ENCODE measurements at places on chromosomes 12 and 14.

GRCh38 chr14:69573205-69573830 lies 1.4 kb downstream of the CCDC177 start:
- no peak for DNase-seq

DNA sequence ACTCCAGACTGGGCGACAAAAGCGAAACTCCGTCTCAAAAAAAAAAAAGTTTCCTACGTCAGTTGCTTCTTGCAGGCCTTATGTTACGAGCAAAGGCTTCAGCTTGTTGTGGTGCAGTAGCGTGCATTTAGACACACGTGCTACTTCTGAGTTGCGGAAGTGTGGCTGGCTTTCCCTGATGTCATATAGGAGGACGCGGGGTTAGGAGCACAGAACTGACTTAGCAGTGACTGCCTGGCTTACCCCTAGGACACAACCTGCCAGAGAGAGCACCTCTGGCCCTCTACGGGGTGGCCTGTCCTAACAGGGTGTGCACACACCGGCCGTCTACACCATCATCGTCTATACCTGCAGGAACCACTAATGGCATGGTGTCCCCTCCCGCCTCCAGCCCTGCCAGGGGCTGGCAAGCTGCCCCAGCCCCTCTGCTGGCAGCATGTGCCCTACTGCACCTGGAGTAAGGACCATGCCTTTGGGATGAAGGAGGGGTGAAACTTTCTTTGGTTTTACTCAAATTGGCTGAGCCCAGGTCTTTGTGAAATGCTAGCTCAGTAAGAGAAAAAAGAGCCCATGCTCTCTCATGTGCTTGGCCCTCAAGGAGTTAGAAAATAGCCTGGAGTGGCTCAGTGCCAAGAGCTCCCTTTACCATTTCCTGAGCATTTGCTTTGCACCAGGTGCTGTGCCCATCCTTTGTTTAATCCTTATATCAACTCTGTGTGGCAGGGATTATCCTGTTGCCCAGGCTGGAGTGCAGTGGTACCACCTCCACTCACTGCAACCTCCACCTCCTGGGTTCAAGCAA lies 1.7 kb upstream of the GPR68 start:
- DNase-seq, result no peak

- no peak for DNase-seq
These were observed 316.0 kb downstream of the RAD51B start for GRCh38 chr14:68135566-68135965.

DNA sequence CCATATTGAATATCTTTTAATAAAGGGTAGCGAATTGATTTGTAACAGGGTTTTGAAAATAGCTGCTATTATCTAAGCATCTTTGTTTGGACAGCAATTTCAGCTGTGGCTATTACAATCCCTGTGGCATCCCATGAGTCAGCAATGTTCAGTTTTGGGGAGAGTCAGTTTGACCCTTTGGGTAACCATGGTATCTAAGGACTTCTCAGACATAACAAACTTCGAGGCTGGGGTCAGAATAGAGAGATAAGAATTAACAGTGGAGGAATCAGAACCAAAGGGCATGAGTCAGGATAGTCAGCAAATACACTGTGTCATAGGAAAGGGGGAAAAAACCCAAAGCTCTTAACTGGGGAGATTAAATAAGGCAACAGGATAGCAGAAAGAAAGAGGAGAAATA lies 11.7 kb upstream of the PTHLH start:
- no peak for DNase-seq

GRCh38 chr12:3326156-3326849 lies 164.7 kb upstream of the PRMT8 start:
- no peak for DNase-seq

DNA sequence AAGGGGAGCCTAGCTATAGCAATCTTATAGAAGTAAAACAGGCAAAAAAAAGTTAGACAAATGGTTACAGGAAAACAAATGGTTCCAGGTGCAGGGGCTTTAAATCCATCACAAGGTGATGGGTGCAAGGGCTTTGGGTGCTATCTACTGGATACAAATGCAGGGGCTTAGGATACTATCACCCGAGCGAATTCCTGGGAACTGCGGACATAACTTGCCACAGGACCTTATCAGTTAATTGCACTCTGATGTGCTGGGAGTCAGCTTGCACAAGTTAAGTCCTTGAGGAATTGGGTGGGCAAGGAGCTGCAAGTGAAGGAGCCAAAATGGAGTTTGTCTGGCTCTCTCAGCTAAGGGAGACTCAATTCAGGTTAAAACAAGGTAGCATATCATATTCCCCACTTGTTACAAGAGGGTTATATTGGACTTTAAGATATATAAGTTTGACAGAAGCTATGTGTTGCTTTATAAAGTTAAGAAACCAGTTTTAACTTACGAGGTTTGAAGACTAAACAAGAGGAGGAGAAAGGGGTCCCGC lies 115.0 kb upstream of the PZP start:
- DNase-seq, result no peak

GRCh38 chr14:90297876-90298629 lies 33.7 kb downstream of the NRDE2 start:
- no peak for DNase-seq

DNA sequence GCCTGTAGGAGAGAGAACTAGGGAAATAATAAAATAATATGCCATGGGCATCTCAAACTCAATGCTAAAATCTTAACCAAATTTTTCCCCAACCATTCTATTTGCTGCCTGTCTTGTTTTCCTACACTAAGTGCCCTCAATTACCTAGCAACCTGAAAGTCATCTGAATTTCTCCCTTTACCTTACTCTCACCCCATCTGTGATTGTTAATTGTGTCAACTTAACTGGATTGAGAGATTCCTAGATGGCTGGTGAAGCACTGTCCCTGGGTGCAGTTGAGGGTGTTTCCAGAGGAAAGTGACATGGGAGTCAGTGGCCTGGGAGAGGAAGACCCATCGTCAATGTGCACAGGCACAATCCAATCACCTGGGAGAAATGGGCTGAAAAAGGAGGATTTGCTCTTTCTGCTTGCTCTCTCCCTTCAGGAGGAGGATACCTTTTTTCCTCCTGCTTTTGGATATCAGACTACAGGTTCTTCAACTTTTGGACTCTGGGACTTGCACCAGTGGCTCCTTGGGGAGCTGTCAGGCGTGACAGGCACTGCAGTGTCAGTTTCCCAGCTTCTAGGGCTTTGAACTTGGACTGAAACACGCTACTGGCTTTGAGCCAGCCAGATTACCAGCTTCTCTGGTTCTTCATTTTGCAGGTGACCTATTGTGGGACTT lies 100.1 kb downstream of the PPP1R12A start:
- no peak for DNase-seq

GRCh38 chr12:111635524-111635923 lies 36.4 kb upstream of the ATXN2 start:
- no peak for DNase-seq

- DNase-seq, result no peak
These were observed 9.9 kb upstream of the WNT5B start for GRCh38 chr12:1619159-1619558.

DNA sequence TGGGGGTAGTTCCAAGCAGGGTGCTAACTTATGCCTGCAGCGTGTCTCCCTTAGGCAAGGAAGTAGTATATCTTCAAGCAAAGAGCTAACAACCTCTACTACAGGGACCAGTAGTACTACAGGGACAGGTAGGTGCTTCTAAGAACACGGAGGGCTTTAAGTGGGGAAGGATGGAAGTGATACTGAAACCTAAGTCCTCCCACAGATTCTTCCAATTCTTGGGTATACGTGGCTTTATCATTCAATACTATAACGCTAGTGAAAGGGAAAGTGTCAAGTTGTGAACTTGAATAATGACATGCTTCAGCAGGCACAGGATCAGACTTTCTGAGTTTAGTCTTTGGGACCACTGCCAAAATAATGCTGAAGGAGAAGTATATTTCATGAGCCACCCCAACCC lies 241.7 kb downstream of the CEP128 start:
- DNase-seq, result no peak

DNA sequence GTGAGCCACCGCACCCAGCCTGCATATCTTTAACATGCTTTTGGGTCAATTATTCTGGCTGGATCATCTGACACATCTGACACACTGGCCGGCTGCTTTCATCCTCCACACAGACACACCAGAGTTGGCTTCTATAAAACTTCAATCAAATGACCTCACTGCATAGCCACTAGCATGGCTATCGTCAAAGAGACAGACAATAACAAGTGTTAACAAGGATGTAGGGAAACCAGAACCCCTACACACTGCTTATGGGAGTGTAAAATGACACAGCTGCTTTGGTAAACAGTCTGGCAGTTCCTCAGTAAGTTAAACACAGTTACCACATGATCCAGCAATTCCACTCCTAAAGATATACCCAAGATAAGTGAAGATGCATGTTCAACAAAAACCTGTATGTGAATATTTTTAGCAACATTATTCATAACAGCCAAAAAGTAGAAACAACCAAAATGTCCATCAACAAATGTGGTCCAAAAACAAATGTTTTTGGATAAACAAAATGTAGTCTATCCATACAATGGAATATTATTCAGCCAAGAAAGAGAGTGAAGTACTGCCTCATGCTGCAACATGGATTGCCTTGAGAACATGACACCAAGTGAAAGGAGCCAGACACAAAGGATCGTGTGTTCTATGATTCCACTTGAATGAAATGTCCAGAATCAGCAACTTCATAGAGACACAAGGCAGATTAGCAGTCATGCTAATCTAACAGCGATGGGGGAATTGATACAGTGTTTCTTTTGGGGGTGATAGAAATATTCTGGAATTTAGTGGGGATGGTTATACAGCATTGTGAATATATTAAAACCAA lies 10.1 kb downstream of the KDM2B start:
- DNase-seq, result no peak

GRCh38 chr12:90090929-90091651 lies 382.5 kb upstream of the ATP2B1 start:
- no peak for DNase-seq

- DNase-seq, result no peak
These were observed 284.3 kb downstream of the RAD51B start for GRCh38 chr14:68103853-68104252.

- no peak for DNase-seq
These were observed 52.3 kb upstream of the GPHB5 start for GRCh38 chr14:63371033-63371432.

GRCh38 chr14:93898731-93899130 lies 28.4 kb upstream of the FAM181A start:
- no peak for DNase-seq

GRCh38 chr12:124097701-124098100 lies 124.7 kb downstream of the ZNF664 start:
- no peak for DNase-seq

GRCh38 chr14:76946753-76947077 lies 81.8 kb downstream of the IRF2BPL start:
- no peak for DNase-seq

DNA sequence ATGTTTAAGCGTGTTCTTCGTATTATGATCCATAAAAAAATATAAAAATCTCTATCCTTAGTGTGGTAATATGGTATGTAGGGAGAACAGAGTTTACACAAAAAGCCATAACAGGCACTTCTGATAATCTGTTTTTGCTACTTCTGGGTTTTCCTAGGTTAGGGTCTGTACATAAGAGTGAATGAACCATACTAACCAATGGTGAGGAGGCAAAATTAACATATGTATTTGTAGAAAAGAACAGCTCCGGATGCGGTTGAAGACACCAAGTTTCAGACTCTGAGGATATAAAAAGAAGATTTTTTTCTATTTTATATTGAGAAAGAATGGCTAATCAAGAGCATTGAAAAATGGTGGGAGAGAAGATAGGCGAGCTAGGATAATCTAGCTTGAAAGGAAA lies 40.2 kb upstream of the PPP1R12A start:
- no peak for DNase-seq

GRCh38 chr14:50396631-50397389 lies at the start of gene CDKL1:
TSS of gene CDKL1 (minus strand) at chr14:50396881. CDS start at chr14:50395868, 1,013 bp downstream.
- peak; percentile 73 for DNase-seq

DNA sequence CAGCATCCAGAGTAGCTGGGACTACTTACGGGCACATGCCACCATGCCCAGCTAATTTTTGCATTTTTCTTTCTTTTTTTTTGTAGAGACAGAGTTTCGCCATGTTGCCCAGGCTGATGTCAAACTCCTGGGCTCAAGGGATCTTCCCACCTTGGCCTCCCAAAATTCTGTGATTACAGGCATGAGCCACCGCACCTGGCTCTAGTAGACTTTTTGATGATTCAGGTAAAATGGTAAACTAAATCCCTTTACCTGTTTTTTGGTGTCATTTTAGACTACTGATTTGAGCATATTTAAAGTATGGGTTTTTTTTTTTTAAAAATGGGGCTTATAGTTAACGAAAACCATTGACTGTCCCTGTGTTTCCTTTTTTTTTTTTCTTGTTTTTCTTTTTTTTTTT lies 20.5 kb downstream of the RBMS2 start:
- DNase-seq, result no peak

DNA sequence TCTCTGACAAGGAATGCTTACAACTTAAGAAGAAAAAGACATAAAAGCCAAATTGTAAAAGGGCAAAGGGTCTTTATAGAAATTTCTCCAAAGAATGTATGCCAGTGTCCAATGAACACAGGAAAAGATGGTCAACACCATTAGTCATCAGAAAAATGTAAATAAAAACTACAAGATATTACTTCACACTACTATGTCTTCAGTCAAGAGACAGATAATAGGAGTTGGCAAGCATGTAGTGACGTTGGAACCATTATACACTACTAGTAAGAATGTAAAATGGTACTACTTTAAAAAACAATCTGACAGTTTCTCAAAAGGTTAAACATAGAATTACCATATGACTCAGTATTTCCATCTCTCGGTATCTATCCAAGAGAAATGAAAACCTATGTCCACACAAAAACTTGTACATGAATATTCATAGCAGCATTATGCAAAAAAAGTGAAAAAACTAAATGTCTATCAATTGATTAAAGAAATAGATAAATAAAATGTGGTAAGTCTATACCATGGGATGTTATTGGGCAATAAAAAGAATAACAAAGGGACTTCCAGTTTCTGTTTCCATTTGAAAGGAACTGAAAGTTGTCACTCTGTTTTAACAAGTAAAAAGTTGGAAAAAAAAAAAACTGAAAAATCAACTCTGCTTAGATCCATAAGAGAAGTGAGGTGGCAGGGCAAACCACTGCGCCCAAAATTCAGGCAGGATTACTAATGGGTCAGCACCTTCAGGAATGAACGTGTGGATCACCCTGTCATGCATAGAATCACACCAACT lies 69.8 kb downstream of the ALG10B start:
- DNase-seq, result no peak

DNA sequence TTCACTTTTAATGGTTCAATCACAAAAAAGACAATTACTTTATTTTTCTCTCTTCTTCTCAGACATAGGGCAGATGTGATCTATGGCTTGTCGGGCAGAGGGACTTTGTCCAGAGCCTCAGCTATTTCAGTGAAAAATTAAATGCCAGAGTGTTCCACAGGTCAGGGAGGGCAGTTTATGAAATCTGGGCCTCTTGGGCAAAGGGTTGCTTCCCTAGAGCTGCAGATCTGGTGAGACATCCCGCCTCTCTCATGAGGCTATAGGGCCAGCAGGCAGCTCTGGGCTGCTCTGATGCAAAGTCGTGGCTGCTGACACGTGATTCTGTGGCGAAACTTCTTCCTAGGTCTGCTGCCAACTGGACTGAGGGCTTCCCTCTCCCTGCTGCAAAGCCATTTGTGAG lies 6.0 kb downstream of the CLMN start:
- DNase-seq, result no peak

- DNase-seq, result no peak
These were observed 365.5 kb downstream of the ETNK1 start for GRCh38 chr12:22990501-22990900.
